ENCODE measurements at places on chromosomes 7 and 10.

DNA sequence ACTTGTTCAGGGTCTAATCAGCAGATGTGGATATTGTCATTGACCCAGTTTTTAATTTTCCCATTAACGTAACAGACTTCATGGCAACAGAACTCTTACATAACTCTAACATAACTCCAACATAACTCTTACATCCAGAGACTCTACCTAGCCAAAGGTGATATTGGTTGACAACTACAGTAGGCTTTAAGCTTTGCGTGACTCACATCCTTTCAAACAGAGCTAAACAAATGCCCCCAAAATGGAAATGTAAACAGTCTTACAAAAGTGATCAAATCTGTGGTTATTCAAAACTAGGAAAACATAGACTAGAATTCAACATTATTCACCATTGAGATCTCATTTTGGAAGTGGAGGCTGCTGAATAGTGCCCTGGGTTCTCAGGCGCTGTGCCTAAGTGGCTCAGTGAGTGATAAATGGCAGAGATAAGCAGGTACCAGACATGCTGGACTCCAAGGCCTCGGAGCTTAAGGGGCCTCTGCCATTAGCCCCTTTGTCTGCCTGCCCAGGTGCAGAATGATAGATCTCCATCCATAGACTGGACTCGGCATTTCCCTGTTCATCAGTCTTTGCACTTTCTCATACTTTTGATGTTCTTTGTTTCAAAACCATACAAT is 34.3 kb upstream of the BTBD16 start:
- no peak for DNase-seq

DNA sequence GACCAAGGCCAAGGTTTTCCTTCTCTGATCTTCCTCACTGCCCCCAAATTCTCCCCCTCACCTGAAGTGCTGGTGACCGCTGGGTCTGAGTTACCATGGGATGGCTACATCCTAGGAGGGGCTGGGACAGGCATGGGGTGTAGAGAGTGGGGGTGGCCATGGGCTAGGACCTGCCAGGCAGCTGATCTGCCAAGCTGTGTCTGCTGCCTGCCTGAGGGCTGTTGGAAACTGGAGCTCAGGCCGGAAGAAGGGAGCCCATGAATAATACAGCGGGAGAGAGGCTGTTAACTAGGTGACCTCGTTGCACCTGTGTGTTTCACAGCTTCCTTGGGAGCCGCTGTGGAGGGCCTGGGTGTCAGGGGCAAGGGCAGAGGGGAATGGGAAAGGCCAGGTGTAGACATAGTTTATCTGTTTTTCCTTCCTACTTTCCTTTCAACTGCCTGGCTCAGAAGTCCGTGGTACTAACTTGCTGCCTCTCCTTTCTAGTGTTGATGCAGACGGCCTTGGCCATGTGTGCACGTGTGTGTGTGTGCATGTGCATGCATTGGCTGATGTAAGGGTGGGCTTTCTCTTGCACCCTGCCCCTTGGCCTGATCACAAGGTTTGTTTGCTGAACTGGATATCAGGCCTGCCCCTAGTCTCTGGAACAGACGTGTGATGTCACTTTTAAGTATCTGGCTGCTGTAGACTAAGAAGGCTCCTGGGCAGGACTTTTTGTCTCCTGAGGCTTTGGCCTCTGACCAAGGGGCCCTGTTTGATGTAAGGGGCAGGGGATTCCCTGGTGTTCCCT is 11.9 kb downstream of the CDH23 start:
- DNase-seq: no peak

DNA sequence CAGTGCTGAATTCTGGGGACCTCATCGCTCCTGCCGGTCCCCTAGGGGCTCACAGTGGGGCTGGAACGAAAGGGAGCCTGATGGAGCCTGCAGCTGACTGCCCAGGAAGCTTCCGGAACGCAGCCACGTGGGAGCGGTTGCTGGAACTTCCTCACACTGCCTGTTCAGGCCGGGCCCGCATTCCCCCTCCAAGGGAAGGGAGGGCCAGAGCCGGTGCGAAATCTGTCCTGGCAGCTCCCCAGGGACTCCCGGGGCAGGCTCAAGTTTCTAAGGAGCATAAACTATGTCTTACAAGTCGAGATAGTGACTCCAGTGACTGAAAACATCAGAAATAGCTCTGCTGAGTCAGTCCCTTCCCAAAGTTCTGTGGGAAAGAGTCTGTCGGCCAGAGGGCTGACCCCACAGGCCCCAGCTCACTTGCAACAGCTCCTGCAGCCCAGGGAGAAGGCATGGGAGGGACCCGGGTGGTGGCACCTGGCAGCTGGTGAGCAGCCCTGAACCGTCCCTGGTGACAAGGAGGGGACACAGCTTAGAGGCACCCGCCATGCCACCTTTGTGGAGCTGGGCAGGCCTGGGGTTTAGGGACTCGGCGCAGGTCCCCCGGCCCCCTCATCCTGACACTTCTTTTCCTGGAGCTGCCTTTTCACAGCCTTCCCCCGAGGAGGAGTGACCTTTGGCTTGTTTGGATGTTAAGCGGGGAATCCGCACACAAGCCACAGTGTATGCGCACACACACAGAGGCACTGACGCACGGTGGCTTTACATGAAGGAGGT is 47.6 kb downstream of the PDGFA start:
- peak; percentile 79 for DNase-seq

DNA sequence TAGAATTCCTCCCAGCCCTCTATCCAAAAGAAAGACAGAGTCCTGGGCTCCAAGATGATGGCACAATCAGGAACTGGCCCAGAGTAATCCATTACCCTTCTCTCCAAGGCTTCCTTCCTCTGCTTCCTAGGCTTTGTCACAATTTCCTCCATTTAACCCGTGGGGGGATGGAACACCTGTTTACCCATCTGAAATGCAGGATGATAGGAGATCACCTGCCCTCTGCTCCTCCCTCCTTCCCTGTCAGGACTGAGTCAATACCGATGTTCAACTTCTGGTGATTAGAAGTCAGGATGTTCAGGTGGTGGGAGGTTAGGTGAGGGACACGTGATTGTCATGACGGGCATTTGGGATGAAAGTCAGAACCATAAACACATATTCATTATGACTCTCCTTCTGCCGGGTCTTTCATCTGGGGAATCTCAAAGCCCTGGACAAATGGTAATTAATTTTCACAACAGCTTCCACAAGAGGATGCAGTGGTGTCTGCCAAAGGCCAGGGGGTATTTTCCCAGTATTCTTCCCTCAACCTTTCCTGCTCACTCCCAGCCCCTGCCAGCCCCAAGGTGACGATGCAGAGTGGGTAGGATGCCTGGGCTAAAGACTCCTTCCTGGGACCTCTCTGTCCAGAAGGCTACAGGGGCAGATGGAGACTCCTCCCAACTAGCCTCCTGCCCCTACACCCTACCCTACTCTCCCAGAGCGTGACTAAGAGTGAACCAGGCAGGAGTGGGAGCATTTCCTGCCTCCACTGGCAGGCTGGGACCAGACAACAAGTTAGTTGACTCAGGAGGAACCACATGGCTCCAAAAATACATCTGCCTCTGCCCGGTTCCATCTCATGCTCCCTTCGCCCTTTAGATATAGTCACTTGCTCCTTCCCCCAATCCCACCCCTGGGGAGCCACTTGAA is 27.9 kb downstream of the DUSP5 start:
- DNase-seq: no peak

DNA sequence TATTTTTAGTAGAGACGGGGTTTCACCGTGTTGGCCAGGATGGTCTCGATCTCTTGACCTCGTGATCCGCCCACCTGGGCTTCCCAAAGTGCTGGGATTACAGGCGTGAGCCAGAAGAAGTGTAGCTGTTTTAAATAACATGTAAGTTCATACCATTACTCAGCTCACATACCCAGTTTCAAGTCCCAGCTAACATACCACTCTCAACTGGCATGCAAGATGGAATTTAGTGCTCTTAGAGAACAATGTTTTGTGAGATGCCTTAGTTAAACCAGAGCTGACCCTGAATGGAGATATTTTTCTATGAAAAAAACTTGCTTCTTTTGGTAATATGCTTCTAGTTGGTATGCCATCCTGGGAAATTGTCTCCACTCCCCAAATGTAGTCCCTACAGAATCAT is 37.3 kb downstream of the HBP1 start:
- DNase-seq: no peak
